ENCODE measurements at places on chromosomes 1 and 21.

- no peak for DNase-seq
Measured at GRCh38 chr1:23581219-23581618, 21.9 kb upstream of the ID3 start.

DNA sequence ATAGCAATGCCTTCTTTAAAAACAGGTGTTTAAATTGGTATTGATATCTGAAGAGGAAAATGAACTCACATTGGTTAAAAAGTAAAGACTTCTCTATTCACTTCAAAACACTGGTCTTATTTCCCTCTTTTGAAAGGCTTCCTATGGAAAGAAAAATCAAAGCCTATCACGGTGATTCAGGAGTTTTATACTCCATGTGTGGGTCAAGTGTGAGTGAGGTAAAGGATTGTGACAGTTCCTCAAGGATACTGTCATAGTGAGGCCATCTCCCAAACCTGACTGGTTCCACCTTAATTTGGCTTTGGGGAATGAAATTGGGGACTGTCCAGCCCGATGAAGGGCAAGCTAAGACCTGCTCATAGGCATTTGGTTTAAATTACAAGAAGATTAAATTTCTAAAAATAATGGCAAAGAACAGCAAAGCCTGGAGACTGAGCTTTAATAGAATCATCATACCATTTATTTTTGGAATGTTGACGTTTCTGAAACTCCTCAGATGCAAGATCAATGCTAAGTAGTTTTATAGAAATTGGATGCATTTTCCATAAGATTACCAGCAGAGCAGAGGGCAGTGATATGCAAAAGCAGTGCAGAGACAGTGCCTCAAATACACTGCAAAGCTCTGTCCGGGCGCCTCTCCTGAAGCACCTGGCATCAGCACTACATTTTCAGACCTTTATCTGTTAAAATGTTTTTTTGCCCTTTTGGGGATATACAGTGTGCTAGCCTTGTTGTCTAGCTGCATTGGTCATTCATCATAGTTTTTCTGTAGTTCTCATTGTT is 302.1 kb upstream of the SGIP1 start:
- DNase-seq, result no peak

DNA sequence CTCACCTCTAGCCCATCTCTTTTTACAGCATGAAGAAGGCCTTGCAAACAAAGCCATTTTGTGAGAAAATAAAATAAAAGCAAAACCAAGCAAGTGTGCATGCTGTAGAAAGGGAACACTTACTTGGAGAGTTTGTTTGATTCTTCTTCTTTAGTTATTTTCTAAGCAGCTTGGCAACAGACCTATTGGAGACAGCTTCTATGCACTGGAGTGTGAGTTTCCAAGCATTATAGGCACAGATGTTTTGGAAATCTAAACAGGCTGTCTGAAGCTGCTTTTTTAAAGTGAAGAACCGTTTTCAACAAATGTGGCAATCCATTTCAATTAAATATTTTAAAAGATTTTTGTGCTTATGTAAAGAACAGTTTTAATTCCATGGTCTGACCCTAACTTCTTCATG is 76.6 kb downstream of the NGF start:
- no peak for DNase-seq

GRCh38 chr21:46516068-46516467 is 57.4 kb downstream of the DIP2A start:
- DNase-seq, result no peak

DNA sequence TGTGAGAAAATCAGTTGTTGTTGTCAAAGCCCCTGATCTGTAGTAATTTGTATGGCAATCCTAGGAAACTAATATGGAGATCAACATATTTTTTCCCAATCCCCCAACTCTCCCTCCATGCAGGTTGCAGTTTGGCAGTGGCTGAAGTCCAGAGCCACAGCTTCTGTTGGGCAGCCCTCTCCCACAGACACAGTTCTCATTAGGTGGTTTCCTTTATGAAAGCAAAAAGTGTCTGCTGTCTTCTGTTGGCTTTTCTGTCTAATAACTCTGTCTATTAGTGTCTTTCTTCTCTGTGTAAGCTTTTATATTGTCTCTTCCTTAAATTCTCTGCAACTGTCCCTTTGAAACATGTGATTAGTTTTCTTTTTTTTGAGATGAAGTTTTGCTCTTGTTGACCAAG is 914.3 kb upstream of the NCAM2 start:
- DNase-seq, result no peak

GRCh38 chr1:151145304-151146071 is 943 bp downstream of the SEMA6C start:
- no peak for DNase-seq

- DNase-seq, result no peak
Measured at GRCh38 chr1:53172426-53173128, 24.0 kb upstream of the CPT2 start.

- DNase-seq, result no peak
Measured at GRCh38 chr1:198936371-198937083, 297.7 kb downstream of the PTPRC start.

DNA sequence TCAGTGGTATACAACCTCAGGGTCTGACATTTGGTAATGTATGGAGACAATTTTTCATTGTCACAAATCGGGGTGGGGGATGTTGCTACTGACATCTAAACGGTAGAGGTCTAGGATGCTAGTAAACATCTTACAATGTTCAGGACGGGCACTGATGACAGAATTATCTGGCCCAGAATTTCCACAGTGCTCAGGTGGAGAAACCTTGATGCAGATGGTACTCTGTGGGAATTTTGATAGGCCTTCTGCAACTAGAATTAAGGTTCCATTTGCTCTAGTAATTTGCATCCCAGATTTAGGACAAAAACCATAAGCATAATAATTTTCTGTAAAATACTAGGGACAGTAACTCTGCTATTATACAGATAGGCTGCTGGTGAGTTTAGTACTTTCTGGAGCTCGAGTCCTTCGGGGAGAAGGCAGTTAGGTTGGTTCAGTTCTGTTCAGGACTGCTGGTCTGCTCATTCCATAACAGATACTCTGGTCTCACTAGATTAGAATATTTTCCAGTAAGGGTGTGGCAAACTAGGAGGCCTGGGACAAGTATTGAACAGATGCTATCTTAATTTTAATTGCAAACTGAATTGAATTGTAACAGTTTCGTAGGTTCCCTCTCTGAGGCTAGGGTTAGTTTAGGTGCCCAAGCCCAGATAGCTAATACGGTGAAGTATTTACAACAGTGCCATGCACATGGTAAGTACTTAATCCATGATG is 11.4 kb downstream of the METTL13 start:
- DNase-seq, result no peak

GRCh38 chr1:195251900-195252299 is 1356.3 kb downstream of the KCNT2 start:
- no peak for DNase-seq

GRCh38 chr1:236282425-236282716 is 613 bp upstream of the ERO1B start:
- no peak for DNase-seq
